C1 segment of cervical spinal cord (tissue), 14 donors: ENCODE measurements at places on chromosomes 3 and 15.

GRCh38 chr3:104245981-104246380 lies 1120.7 kb upstream of the ALCAM start:
- no peak for DNase-seq

- DNase-seq: no peak
Measured at GRCh38 chr3:12926660-12927059, 85.3 kb upstream of the RPL32 start.

- DNase-seq: no peak
Measured at GRCh38 chr3:4334548-4334947, 31.4 kb downstream of the SETMAR start.

- no peak for DNase-seq
Measured at GRCh38 chr3:57064572-57064971, 4.1 kb downstream of the SPATA12 start.

- no peak for DNase-seq
Measured at GRCh38 chr3:96264701-96265100, 549.7 kb upstream of the EPHA6 start.

DNA sequence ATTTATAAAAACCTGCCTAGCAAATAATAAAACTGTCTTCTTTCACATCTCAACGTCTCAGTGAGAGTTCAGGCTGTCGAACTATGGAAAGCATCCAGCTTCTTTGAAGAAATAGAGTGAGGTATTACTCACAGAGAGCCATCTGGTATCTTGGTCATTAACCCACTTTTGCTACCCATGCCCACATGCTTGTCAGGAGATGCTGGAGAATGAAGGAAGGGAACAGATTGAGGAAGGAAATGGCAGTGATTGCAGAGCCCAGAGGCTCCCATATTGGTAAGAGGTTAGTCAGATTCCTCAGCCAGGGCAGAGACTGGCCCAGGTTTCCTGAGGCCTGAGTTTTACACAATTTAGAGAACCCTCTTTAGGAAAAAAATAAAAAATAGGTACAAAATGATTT lies 119.1 kb downstream of the B3GALNT1 start:
- no peak for DNase-seq

GRCh38 chr3:123119802-123120201 lies 53.0 kb downstream of the PDIA5 start:
- no peak for DNase-seq

DNA sequence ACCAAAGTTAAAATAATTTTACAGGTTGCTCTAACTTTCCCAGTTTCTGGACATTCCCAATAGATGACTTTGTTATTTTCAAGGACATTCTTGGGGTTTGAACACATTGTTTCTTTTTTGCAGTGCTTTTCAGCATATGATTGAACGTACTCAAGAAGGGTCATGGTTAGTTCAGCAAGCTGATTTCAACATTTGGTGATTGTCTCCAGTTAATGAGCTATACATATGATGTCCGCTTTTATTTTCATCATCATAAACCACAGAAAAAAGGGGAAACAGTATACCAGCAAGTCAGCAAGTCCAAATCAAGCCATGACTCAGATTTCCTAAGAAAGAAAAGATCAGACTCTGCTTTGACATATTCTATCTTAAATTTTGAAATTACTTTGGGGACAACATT lies 69.4 kb downstream of the B3GALNT1 start:
- DNase-seq: no peak

- no peak for DNase-seq
Measured at GRCh38 chr3:105417525-105418289, 51.0 kb downstream of the ALCAM start.

- no peak for DNase-seq
Measured at GRCh38 chr3:127209155-127209839, 16.4 kb downstream of the PRR23E start.

DNA sequence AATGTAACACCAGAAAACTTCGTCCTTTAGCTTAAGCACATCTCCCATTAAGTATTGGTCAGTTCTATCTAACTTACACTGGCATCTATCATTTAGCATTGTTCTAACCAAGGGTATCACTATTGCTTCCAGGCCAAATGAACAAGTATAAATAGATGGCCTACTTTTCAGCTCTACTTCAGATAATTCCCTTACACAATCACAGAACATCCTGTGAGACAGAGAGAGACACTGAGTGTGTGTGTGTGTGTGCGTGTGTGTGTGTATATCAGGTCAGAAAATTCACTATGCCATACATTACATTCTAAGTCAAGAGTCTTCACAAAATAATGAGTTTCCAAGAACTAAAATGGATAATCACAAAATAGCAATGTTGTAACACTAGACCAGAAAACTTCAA lies 39.1 kb downstream of the SCAPER start:
- DNase-seq: no peak

GRCh38 chr15:47186075-47186474 lies 531.2 kb upstream of the SEMA6D start:
- no peak for DNase-seq

DNA sequence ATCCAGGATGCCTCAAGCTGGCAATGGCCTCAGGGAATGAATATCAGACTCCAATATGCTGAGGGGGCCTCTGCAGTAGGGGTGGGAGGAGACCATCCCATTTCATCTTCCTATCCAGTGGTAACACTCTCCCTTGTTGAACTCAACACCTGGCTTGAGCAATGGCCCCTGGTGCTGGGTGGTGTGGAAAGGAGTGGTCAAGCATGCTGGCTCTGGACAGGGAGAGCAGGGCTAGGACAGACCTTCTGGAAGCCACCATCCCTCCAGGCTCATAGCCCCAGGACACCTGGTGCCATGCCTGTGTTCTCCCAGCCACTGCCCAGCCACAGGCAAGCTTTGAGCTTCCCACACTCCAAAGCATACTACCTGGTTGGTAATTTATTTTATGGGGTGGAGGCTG lies 9.6 kb downstream of the DNAH1 start:
- no peak for DNase-seq

DNA sequence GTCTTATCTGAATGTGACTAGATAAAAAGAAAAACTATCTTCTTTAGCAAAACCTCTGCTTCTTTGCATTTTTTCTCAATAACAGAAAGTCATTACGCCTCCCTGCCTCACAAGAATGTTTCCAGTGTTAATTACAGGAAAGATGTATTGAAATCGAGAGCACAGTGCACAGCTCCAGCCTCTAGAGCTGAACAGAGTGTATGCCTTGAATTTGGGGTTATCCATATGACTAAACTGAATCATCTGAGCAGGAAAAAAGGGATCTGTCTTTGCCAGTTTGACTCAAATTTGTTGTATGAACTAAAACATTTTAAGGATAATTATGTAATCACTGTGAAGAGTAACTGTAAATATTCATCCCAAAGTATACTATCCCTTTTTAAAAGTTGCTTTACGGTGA lies 149.1 kb upstream of the CGNL1 start:
- DNase-seq: no peak

- no peak for DNase-seq
Measured at GRCh38 chr3:12371525-12372140, 82.8 kb downstream of the PPARG start.

- no peak for DNase-seq
Measured at GRCh38 chr3:122151480-122151879, 32.0 kb upstream of the CASR start.

- DNase-seq: no peak
Measured at GRCh38 chr15:71971905-71972304, 146.0 kb downstream of the MYO9A start.

DNA sequence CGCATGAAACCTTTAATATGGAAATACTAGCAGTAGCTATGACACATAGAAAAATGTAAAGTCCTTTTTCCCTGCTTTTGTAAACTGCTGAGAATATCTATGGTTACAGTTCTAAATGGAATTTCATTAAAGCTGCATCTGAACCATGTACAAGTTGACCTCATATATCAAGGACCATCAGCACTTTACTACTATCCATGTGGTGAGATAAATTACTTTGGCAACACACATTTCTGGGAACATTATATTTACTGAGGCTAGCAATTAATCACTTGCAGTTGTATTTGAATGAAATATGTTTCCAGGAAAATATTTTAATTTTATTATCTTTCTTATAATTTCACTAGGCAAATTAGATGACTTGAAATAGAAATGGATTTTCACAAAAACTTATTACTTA lies 545.5 kb downstream of the NAALADL2 start:
- DNase-seq: no peak

- DNase-seq: no peak
Measured at GRCh38 chr15:63347074-63347857, 34.4 kb downstream of the CA12 start.

GRCh38 chr15:83747050-83747717 lies 93.3 kb downstream of the ADAMTSL3 start:
- DNase-seq: no peak

GRCh38 chr15:41847981-41848380 lies 9.3 kb downstream of the PLA2G4B start:
- no peak for DNase-seq

GRCh38 chr3:6605227-6605626 lies 255.7 kb upstream of the GRM7 start:
- no peak for DNase-seq

- no peak for DNase-seq
Measured at GRCh38 chr3:95899494-95899893, 914.9 kb upstream of the EPHA6 start.

- no peak for DNase-seq
Measured at GRCh38 chr15:77027697-77028450, 32.9 kb downstream of the PSTPIP1 start.

DNA sequence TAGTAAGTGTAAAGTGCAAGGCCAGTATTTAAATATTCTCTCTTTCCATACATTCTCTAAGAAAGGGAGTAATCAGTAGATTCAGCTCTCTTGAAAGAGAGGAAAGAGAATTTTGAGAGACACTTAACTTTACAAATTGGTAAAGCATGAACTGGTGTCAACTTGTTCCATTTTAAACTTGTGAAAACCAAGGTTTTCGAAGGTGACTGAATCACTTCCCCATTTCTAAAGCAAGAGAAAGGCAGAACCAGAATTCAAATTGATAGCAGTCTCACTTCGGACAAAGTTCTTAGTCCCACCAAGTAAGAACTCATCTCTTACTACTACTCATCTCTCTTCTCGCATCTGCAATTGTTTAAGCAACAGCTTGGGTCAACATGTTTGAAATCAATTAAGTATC lies 22.4 kb downstream of the TJP1 start:
- DNase-seq: no peak

GRCh38 chr15:60399931-60400330 lies 2.1 kb upstream of the ANXA2 start:
- no peak for DNase-seq

DNA sequence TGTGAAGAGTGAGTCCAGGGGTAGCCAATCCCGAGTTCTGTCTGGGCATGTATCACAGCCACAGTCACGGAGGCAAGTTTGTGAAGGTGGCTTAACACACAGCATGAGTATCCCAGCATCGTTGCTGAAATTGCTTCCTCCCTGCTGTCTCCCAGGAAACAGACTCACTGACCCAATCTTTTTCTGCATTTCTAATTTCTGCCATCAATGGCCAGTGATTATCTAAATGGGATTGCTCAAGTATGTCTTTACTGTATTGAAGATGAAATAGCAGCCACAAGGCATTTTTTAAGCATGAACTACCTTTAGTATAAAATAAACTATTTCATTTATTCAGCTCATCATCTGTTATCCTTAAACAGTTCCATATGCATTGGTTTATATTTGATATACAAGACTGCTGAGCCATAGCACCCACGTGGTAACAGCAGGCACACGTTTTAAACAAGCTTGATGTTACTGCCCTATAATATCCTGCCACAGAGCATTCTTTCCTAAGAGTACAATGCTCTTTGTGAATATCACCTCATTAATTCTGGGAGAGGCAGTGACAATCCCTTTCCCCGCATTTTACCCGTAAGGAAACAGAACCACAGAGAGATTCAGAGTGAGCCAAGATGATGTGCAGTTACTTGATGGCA lies 276.6 kb upstream of the THBS1 start:
- DNase-seq: no peak

GRCh38 chr15:64780600-64781156 lies 5.3 kb upstream of the RBPMS2 start:
- no peak for DNase-seq

GRCh38 chr15:38695249-38696108 lies 130.9 kb upstream of the RASGRP1 start:
- no peak for DNase-seq

- no peak for DNase-seq
Measured at GRCh38 chr3:45212095-45212468, 14.0 kb downstream of the TMEM158 start.

GRCh38 chr3:58635371-58636285 lies 30.9 kb downstream of the FAM3D start:
- DNase-seq: no peak

DNA sequence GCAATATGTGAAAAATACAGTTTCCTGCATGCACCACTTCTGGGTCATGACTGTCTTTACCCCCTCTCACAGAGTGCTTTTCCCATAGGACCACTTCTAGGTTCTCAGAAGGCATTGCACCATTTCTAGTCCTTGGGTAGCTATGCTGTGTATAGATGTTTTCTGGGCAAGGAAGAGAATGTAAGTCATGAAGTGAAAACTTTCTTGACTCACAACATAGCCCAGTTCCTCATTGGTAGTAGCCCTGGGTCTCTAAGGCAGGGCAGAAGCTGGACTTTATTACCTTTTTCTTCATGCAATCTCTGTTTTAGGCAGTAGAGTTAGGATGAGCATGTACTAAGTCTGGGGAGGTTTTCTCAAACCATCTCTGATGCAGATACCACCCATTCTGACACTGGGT lies 203.1 kb downstream of the EPHB1 start:
- no peak for DNase-seq

DNA sequence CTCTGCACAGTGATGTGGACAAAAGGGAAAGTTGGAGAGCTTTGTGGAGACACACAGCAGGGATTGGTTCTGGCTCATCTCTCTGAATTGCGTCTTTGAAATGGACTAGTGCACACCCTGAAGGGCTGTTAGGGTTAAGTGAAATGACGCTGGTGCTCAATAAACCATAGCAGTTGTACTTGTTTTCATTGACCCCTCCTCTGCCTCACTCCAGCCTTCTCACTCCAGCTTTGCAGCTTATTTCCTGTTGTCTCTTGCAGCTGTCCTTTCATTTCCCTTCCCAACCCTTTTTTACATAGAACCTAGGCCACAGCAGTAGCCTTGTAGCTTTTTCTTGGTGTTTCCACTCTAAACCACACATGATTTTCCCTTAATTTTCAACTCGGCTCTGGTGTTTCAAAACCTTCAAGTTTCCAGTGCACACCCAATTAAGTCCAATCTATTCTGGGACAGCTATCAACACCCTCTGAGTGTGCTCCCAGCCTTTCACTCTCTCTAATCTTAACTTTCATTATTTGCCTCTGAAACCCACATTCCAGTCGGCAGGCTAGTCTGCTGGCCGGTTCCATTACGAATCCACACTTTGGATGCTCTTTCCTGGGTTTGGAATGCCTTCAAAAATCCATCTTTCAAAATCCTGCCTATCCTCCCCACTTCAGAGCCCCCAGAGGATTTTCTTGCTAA lies 6.4 kb downstream of the C3orf52 start:
- no peak for DNase-seq

- DNase-seq: no peak
Measured at GRCh38 chr15:75171408-75171807, 30.3 kb upstream of the C15orf39 start.
